ENCODE measurements at places on chromosomes 7 and 10.

DNA sequence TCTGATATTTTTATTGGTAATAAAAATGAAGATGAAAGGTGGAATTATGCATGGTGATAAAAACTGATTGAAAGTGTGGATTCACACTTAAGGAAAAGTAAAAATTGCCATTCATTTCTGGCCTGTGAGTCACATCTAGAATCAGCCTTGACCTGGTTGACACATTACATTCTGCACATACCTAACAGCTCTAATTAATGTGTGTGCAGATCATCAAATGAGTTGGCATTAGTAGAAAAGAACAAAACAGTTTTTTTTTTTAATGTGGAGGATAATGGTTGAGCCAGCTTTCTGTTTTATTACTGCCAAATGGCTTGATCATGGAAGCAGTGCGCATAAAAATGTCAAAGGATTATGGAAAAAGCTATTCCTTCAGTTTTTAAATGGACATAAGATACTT, 142.6 kb upstream of the TMEM196 start:
- no peak for DNase-seq

GRCh38 chr7:148238761-148239325, 351.7 kb upstream of the C7orf33 start:
- no peak for DNase-seq

- no peak for DNase-seq
These were observed 63.0 kb downstream of the CUL1 start for GRCh38 chr7:148761499-148762278.

- no peak for DNase-seq
These were observed 1.3 kb upstream of the TAS2R38 start for GRCh38 chr7:141974831-141975230.

DNA sequence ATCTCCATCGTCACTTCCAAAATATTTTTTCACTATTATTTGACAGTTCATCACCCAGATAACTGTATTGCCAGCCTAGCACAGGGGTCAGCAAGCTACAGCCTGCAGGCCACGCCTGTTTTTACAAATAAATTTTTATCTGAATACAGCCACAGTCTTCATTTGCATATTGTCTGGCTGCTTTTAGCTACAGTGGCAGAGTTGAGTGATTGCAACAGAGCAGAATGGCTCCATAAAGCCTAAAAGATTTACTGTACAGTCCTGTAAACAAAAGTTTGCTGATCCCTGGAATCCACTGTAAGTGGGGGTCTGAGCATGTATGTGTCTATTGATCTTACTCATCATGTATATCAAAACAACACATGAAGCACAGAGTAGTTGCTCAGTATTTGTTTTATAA, 45.9 kb upstream of the GNAI1 start:
- no peak for DNase-seq

- DNase-seq: peak; percentile 73
These were observed 83.7 kb downstream of the SLC16A9 start for GRCh38 chr10:59625721-59626522.

DNA sequence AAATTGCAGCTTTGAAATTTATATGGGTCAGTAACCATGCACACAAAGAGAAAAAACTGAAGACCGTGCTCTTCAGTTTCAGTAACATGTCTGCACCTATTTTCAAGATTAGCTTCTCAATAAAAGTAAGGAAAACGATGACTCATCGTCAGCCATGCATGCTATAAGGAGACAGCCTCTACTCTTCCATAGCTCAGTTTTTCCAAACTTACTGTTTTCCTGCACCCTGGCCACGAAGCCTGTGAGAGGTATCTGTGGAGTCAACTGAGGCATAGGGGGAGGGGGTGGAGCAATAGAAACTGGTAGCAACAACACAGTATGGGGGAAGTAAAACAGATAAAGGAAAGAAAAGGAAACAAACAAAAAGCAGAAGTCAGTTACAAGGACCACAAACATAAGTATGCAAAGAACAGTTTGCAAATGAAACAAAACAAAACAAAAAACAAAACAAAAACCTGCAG, 58.0 kb downstream of the PDSS1 start:
- no peak for DNase-seq

- DNase-seq: peak; percentile 68
These were observed 2.0 kb upstream of the HEPACAM2 start for GRCh38 chr7:93228302-93228701.

DNA sequence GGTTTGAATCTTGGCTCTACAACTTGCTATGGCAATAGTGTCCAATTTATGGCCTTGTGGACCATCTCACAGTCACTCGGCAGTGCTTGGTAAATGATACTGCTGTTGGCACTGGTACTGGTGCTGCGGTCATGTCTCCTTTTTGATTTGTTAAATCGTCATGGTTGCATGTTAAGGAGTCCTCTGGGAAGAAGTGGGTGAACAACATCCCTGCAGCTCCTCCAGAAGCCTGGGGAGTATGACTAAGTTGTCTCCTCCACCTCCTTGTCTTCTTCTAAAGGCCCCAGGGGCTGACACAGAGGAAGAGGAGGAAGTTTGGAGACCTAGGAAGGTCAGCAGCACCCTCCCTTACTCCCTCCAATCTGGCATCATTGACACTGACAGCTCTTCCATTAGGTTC, 8.5 kb downstream of the ITPRIP start:
- DNase-seq: no peak

GRCh38 chr10:121831777-121832176, 96.1 kb downstream of the ATE1 start:
- no peak for DNase-seq
